ENCODE measurements at places on chromosomes 16 and 17.

- no peak for DNase-seq
Measured at GRCh38 chr17:28937044-28937729, 14.1 kb downstream of the PHF12 start.

DNA sequence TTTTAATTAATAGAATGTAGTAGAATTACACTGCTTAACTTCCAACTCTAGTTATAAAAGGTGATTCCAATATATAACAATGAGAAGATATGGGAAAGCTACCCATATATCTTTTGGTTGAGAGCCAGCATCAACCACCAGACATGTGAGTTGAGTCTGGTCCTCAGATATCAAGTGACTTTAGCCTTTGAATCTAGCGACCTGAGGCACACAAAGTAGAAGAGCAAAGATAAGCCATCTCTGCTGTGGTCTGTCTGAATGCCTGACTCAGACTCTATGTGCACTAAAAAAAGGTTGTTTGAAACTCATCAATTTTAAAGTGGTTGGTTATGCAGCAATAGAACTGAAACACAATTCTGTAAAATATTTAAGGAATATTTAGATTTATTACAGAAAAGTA, 492.5 kb upstream of the SOX9 start:
- DNase-seq: no peak

- DNase-seq: no peak
Measured at GRCh38 chr17:46773221-46773605, 45.3 kb downstream of the WNT3 start.

DNA sequence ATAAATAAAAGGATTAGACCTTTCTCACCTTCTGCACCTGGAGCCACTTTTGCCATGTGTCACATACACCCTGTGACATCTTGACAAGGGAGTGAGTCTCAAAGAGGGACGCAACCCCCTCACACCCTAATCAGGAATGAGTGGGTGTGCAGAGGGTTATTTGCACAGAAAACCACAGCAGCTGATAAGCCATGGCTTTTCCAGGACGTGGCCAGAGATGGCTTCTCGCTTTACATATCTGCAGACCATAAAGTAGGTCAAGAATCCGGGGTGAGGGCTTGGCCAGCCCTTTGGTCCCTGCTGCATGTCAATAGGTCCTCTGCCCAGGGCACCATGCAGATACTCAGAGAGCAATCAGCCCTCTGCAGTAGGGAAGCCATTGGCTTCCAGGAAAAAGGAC, 2.4 kb upstream of the CD300LF start:
- DNase-seq: no peak

GRCh38 chr16:55900616-55901393, 25.6 kb upstream of the CES5A start:
- DNase-seq: no peak

DNA sequence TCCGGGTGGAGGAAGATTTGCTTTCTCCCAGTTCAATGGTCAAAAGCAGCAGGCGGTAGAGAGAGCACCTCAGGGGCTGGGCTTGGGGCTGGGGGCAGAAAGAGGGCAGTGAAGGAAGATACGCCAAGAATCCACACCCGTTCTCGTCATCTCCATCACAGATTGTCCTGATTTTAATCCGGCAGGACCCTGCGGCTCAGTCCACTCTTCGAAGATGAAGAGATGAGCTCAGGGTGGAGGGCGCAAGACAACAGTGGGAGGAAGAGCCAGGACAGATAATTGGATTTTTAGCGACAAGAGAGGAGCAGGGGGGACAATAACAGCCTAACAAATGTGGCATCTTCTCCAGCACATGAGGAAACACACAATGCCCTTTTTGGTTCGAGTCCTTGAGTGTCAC, 165.9 kb downstream of the SDK2 start:
- DNase-seq: no peak

- no peak for DNase-seq
Measured at GRCh38 chr17:27072885-27073284, 221.0 kb upstream of the WSB1 start.

DNA sequence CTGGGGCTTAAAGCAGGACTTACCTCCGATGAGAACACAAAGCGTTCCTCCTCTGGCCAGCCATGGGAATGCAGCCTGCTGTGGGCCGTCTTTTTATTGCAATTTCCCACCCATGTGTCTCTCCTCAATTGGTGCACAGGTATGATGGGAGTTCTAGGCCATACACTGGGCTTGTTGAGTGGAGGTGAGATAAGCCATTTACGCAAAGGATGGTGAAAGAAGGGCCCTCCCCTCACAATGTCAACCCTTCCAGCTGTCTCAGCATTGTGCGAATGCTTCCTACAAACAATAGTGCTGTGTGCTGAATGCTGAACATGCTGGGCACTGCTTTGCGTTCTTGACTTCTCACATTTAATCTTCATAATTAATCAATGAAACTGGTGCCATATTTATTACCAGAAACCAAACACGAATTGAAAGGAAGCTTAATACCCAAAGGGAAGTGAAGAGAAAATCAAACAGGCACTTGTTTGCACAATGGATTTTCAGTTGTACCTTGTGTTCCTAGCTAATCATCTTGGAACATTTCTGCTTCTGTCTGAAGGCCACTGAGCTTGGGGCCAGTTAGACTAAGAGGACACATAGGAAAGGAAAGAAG, at the start of gene GP2:
TSS of gene GP2 (minus strand) at position 70 of the 598 bp plus-strand sequence. CDS start 1,082 bp downstream, outside the sequence.
- no peak for DNase-seq

- DNase-seq: no peak
Measured at GRCh38 chr16:73064994-73065545, 17.1 kb upstream of the ZFHX3 start.

GRCh38 chr16:67726106-67727034, 7.3 kb upstream of the GFOD2 start:
- DNase-seq: no peak

DNA sequence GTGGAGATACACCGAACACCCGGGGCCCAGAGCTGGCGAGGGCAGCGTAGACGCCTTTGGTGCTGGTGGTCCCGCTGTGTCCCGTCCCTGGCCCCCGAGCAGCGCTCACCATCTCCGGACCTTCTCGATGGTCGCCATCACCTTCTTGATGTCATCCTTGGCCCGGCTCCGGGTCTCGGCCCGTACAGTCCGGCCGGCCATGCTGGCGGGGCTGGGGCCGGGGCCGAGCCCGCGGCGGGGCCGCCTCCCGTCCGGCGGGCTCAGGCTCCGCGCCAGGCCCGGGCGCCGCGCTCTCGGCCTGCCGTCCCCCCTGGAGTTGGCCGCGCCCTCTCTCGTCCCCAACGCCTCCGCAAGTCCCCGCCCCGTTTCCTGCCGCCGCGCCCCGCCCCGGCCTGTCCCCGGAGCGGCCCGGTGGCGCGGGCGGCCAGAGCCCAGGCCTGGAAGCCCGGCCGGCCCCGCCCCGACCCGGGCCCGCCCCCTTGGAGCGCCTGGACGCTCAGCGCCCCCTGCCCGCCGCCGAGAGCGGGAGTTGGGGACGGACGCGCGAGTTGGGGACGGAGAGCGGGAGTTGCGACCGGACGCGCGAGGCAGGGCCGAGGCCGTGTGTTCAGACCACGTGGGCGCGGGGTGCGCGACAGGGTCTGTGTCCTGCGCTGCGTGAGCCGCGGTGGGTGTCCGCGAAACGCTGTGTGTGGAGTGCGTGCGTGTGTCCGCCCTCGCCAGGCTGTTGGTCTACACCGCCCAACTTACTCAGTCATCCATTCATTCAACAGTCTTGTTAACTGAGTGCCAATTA, at the start of gene BCL7C:
TSS of gene BCL7C (minus strand) at position 334 of the 796 bp plus-strand sequence. CDS start at position 201, 133 bp downstream.
- peak; percentile 72 for DNase-seq

- no peak for DNase-seq
Measured at GRCh38 chr17:76136276-76137000, 4.6 kb downstream of the FOXJ1 start.

- no peak for DNase-seq
Measured at GRCh38 chr17:2122641-2123302, 67.9 kb downstream of the HIC1 start.

DNA sequence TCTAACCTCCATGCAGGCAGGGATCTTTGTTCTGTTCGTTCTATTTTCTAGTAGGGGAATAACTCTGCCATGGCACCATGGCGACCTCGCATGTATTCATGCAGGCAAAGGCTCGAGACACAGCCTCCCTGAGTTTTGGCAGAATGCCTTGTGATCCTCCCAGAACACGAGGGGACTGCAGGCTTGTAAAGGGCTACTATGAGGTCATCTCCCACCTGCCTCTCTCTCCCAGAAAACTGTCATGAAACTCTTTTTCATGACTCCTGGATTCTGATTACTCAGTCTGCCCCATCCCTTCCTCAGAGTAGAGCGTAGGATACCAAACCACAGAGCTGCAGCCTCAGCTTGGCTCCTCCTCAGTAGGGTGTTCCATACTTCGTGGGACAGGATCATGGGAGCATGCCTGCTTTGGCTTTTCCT, 64.3 kb downstream of the IGF2BP1 start:
- DNase-seq: no peak

GRCh38 chr16:75279305-75279704, 27.9 kb upstream of the BCAR1 start:
- no peak for DNase-seq

- no peak for DNase-seq
Measured at GRCh38 chr16:23306199-23307100, 4.3 kb downstream of the SCNN1B start.

- no peak for DNase-seq
Measured at GRCh38 chr17:13989138-13989537, 80.2 kb upstream of the COX10 start.

GRCh38 chr16:87712184-87712762, 53.5 kb downstream of the KLHDC4 start:
- no peak for DNase-seq

DNA sequence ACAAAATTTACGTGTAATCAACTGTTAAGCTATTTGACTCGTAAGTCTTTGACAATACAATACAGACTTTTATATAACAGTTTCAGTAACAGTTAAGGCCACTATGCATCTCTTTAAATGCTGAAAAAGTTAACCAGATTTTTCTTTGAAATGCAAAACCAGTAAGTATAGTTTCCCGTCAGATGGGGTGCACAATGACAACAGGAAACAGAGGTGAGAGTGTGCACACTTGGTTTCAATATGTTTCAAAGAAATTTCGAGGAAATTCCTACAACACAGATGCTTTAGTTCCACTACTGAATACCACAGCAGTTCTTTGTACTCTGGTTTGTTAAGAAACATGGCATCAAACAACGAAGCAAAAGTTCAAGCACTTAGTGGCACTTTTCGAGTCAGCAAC, 48.4 kb downstream of the RNF157 start:
- peak; percentile 17 for DNase-seq

GRCh38 chr16:85696781-85697180, 8.0 kb upstream of the GINS2 start:
- no peak for DNase-seq

GRCh38 chr17:27944546-27945332, 51.6 kb upstream of the LYRM9 start:
- no peak for DNase-seq

DNA sequence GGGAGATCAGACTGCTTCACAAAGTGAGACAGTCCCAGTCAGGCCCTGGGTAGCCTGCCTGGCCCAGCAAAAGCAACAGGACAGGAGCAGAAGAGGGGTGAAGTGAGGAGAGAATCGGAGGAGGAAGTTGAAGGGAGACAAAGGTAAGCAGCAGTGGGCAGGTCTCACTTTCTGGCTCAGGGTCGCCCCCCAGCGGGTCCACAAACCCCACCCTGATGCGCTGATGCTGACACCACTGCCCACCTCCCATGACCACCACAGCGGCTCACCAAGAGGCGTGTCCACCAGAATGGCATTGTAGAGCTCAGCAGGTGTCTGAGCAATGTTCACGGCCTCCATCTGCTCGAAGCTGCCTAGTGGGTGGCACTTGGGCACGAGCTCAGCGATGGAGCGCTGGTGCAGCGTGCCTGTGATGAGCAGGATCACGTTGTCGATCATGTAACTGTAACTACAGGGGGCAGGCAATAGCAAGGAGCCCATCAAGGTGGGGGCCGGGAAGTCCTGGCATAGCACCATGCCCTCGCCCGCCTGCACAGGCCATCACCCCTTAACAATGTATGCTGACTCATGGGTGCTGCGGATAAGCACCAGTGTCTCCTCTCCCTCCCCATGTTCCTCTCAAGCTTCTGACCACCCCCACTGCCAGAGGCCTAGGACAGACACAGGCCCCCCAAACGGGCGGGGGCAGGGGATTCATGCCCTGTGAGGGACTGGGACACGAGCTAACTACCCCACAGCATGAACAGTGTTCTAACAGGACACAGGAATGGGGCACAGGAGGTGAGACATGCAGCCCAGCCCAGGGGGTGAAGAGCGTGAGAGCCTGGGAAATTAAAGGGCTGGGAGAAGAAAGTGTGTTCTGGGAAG, 13.6 kb downstream of the HSD11B2 start:
- DNase-seq: no peak

- DNase-seq: no peak
Measured at GRCh38 chr17:31390748-31391495, 553 bp upstream of the RAB11FIP4 start.

All from activated gamma-delta T cell treated with anti-CD3 and anti-CD28 coated beads, Interleukin-2, amount 50 U/mL, for 16 hours (primary cell).